EL (cell line): ENCODE measurements at places on chromosomes 12 and 14.
A peak's percentile ranks its signal among the peaks of the same experiment; 100 is the strongest.

GRCh38 chr12:74547249-74547648, 9.6 kb downstream of the ATXN7L3B start:
- DNase-seq: no peak

DNA sequence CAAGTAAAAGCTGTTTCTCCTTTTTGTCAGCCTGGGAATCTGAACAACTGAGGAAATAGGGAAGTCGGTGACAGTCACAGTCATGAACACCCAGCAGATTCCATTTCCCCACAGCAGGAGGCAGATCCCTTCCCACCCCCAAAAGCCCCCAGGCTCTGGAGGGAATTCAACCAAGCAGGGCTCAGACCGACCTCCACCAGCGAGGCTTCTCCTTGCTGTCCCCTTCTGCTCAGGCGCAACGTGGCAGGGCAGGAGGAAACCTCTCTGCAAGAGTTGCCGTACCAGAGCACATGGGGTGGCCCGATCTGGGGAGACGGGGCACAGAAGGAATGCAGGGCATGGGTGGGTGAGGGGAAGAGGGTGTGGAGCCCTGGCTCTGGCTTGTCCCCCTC, 319 bp downstream of the GALNT6 start:
- DNase-seq: peak; percentile 53

DNA sequence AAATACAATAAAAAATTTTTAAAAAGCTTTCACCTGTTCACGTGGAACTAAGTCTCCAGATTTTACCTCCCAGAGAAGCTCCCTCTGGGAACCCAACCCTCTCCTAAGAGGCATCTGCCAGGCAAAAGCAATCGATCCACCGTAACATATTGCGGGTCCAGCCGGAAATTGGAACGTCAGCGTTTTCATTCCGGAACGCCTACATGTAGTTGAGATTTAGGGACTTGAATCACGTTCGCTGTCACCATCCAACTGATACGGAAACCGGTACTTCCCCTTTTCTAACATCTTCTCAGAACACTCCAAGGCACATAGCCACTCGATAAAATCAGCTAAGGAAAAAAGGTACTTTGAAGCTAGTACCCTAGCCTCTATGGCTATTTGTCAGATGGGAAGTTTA, 70.3 kb downstream of the COX16 start:
- DNase-seq: no peak

DNA sequence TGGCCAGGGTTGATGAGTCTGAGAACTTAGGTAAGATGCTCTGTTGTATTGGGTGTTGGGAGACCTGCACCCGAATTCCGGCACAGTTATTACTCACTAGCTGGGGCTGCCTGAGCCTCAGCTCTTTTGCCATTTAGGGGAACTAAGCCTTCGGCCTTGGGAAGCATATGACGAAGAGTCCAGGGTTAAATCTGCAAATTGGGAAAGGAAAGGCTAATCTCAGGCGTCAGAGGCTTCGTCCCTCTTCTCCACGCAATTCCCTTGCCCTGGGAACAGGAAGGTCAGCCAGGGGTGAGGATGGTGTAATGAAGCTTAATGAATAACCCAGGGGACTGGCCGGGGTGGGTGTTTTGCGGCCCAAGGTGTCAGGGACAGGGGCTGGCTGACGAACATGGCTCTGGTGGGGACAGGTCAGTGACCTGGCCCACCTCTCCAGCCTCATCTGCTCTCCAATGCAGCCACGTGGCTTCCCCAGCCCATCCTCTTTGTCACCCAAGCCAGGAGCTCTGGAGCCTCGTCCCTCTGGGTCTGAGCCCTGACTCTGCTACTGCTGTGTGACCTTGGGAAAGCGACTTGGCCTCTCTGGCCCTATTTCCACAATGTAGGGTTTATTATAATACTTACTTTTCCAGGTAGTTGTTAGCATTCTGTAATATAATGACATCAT, 3.8 kb upstream of the SDSL start:
- no peak for DNase-seq

- DNase-seq: no peak
Observed at GRCh38 chr12:111073370-111073769, 153.0 kb upstream of the MYL2 start.

GRCh38 chr14:106277503-106277902, 751.1 kb downstream of the TMEM121 start:
- DNase-seq: no peak

DNA sequence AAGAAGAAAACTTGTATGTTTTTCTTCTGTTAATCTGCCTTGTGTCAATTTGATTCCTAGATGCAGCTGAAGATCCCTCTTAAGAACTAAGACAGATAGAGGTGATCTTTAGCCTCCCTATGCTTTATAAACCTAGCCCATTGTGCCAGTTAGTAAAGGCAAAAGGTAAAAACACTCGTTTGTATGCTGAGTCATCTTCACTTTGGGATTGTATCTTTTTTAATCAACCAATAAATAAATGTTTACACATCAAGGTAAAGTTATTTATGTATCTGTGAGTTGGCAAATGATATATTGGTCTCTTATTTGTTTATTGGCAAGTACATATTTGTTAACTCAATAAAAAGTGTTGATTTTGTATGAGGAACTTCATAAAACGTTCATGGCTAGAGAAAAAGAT, 165.9 kb upstream of the AMIGO2 start:
- no peak for DNase-seq

DNA sequence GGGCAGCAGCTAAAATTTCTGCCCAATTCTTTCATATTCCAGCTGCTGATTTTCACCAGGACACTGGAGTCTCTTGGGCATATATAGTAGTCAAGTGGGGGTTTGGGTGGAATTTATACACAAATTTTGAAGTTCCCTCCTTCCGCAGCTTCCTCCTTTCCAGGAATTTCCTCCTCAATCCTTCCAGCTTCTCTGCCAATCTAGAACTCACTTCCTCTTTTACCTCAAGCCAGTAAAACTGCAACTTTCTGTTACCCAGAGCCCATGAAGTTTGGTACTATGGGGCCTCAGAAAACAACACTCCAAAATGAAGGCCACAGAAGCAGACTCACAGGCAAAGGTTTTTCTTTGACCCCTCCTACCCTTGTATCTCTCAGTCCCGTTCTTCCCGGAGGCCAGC, 51.7 kb upstream of the G2E3 start:
- DNase-seq: no peak

GRCh38 chr14:63478437-63478852, 64.7 kb downstream of the PPP2R5E start:
- DNase-seq: no peak

- DNase-seq: no peak
Observed at GRCh38 chr14:98494582-98494981, 777.4 kb downstream of the BCL11B start.

DNA sequence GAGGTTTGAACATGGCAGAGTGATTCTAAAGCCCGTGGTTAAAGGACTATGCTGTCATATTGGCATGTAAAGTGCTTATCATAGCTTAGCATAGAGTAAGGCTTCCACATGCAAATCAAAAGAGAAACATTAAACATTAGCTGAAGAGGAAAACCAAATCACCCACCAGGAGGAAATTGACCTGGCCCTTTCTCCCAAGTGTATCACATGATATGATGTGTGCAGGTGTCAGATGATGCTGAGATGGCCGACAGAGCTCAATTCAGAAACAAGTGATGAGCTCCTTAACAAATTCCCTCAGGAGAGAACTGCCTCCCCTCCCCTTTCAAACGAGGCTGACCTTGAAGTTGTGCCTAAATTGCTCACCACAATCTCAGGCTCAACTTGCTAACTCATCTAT, 217.1 kb upstream of the BTG1 start:
- no peak for DNase-seq

- DNase-seq: no peak
Observed at GRCh38 chr14:65312859-65313258, 99.7 kb upstream of the FUT8 start.

GRCh38 chr12:42409471-42409870, 83.5 kb downstream of the PPHLN1 start:
- no peak for DNase-seq

GRCh38 chr12:4909410-4909733, 333 bp upstream of the KCNA1 start:
- DNase-seq: no peak

DNA sequence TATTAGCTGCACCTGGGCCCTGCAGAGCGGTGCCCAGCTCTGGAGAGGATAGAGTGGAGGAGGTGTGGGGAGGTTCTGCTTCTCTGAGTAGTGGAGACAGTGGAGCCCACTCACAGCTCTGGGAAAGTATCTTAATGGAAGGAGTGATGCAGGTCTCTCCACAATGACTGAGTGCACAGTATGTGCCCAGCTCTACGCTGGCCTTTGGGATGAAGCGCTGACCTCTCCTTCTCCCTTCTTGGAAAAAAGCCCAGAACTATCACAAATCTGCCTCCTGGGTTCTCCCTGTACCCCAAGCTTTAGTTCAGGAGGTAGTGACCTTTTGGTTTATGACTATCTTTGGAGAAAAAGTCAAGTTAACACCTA, 495 bp upstream of the KRT3 start:
- DNase-seq: no peak

DNA sequence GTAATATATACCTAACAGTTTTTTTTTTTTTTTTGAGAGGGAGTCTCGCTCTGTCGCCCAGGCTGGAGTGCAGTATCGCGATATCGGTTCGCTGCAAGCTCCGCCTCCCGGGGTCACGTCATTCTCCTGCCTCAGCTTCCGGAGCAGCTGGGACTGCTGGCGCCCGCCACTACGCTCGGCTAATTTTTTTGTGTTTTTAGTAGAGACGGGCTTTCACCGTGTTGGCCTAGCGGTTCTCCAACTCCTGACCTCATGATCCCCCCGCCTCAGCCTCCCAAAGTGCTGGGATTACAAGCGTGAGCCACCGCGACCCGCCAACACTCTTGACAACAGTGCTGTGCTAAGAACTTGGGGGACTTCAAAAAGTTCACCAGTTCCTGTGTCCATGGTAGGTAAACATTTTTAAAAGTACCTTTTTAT, 63.5 kb downstream of the FOXG1 start:
- DNase-seq: no peak

DNA sequence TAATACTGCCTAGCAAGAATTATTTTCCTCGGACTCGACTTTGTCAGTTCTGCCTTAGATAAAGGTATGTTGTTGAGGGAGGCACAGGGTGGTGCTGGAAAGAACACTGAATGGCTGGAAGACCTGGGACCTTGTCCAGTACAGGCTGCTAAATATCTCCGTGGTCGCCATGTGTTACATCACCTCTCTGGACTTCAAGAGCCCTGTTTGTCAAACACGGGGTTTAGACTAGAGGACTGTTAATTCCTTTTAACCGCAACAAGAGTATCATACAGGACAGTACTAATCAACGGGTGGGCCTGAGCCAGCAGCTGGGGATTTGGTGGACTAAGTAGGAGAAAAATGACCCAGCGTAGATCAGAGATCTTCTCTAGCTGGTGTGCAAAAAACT, 476.3 kb downstream of the LRIG3 start:
- DNase-seq: peak; percentile 42

GRCh38 chr12:101781834-101782233, 42.6 kb upstream of the SYCP3 start:
- no peak for DNase-seq

DNA sequence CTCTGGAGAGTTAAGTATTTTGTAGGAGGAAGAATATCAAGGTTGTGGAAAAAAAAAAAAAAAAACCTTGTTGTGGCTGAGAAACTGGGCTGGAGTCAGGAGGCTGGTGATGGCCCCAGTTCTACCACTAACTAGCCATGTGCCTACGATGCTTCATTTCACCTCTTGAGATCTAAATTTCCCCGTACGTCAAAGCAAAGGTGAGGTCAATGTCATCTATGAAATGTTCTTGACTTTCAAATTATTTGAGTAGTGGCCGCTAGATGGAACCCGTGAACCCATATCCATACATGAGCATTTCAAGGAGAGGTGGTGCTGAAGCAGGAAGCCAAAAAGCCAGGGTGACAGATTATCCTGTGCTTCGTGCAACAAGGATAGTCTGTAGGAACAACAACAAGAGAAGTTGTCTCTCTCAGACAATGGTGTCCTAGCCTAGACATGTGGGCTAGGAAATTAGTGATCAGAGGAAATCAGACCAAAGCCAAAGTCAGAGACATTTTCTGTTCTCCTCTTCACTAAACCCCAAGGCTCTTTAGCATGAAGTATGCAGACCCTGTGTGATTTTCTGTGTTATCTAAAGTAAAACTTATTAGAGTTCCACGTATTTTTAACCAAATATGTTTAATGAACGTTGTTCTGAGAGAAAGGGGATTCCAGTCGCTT, 95.5 kb upstream of the ETV6 start:
- DNase-seq: peak; percentile 59

- DNase-seq: no peak
Observed at GRCh38 chr14:75440733-75441477, 13.1 kb downstream of the JDP2 start.

DNA sequence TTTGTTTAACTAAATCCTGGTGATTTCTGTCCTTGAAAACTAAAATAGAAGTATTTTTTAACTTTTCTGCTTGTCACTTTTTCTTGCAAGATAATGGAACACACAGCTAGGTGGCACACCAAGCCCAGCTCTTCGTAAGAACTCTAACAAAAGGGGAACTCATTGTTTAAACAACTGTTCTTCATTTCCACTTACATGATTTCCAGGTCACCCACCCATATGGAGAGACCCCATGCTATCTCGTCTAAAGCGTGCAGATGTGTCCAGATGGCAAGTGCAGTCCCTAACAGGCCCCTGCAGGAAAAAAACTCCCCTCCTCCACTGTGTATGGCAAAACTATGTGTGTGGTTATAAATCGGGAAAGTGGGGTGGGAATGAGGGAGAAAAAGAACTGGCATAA, 43.3 kb upstream of the NT5DC3 start:
- DNase-seq: peak; percentile 41

DNA sequence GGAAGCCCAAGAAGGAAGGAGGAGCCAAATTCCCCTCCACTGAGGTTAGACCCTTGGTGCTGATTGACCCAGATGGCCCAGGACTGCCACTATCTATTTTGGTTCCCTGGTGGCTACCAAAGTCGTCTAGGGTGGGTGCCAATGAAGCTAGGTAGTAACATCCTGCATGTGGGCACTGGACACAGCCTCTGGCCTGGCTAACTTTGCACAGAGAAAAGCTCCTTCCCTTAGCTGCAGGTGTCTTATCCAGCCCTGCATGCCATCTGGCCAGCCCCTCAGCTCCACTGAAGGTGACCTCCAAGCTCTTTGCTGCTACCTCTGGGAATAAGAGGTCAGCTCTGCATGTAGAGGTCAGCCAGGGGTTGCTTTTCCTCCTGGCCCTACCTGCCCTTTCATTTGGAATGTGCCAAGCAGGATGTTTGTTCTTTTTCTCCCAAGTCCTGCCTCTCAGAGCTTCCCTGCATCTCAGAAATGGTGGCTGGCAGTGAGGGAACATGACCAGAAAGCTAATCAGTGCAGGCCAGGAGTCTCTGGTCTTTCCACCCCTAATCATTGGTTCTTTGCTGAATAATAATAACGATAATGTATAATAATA, 34.0 kb downstream of the JDP2 start:
- DNase-seq: no peak
